ENCODE measurements at places on chromosomes 6 and 20. TPM values are rescaled to one million over a fixed set of nuclear protein-coding genes. Genes with fewer than 3 reads are reported as not detected.

The LIN28B gene
- 1.6 TPM for total RNA-seq

The EPB41L1 gene
- total RNA-seq, result 64.0 TPM

The FHL5 gene
- total RNA-seq, result not detected

The OR2J3 gene
- total RNA-seq, result not detected

The GDAP1L1 gene
- not detected for total RNA-seq

The CNKSR3 gene
- 4.7 TPM for total RNA-seq

The SIRPA gene
- total RNA-seq, result 30.1 TPM

The NKX2-2 gene
- not detected for total RNA-seq

The IL17A gene
- total RNA-seq, result not detected

The B3GAT2 gene
- total RNA-seq, result 0.05 TPM

The RSPH3 gene
- total RNA-seq, result 3.9 TPM

The ITCH gene
- total RNA-seq, result 21.0 TPM

The RFX6 gene
- not detected for total RNA-seq

The PROKR2 gene
- total RNA-seq, result not detected

The NHLRC1 gene
- 1.3 TPM for total RNA-seq

The BMP2 gene
- total RNA-seq, result 0.64 TPM
